Esophagus squamous epithelium (tissue), 5 donors: ENCODE measurements at places on chromosomes 3 and 15.

DNA sequence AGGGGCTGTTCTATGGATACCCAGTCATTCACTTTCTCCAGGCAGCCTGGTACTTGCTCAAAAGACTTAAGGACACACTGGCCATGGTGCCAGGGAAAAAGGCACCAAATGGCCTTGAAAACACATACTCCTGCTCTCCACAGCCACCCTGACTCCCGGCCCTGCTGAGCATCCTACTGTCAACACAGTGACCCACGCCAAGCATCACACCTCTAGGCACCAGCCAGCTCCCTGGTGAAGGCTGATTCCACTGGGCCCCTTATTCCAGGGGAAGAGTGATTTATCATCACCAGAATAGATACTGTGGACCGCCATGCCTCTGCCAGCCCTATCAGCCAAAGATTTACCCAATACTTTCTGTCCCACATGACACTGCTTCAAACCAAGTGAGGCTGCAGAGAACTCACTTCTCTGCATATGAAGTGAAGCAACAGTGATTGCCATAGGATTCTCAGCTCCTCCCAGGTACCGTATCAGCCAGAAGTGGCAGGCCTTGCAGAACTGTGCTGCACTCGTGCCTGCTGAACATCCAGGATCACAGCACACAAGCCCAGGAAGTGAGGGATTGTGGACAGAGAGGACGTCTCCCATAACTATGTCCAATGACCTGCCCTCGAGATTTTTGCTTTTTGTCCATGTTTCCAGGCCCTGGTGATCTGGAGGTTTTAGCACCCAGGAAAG, 63.7 kb downstream of the WHAMM start:
- no peak for DNase-seq

DNA sequence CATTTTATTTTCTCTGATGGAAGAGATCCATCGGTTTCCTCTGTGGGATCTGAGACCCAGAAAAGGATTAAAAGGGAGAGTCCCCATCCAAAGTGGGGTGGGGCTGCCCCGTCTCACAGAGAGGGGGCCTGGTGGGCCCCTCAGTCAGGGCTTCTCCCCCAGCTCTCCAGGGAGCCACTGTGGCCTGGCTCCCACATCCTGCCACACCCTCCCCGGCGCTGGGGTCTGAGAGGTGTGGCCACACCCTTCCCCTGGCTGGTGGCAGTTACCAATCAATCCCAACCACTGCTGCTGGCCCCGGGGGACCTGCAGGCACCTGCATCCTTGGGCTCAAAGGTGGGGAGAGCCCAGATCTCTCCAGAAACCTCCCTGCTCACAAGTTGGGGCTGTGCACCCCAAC, 161.8 kb upstream of the IQSEC1 start:
- DNase-seq: no peak

- DNase-seq: no peak
These were observed 58.3 kb downstream of the BOC start for GRCh38 chr3:113269661-113270060.

DNA sequence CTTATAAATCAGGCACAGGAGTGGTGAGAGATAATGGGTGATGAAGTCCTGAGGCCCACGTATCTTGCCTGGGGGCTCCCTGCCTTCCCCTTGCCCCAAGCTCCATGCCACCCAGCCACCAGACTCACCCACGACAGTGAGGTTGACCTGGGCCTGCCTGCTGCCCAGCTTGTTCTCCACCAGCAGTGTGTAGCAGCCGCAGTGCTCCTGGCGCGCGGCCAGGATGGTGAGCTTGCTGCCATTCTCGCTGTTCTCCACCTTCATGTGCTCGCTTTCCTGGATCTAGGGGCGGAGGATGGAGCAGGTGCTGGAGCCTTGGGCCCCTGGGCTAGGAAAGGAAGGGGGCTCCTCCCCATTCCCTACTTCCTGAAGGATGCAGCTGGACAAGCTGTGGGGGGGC, 79.1 kb upstream of the HACD2 start:
- no peak for DNase-seq

DNA sequence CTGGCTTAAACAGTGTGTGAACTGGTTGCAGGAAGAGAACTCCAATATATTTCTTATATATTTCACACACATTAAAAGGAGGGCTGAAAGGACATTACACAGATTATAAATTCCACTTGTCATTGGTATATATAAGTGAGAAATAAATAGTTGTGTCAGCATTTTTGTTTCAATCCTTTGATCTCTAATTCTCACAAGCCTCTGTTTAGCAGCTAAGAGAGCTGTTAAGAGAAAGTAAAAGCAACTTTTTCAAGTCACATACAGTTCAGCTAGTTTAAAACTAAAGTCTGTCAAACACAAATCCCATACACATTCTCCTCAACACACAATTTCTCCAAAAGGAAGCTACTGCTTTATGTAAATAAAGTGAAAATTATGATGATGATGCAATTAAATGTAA, 70.5 kb upstream of the CCDC39 start:
- no peak for DNase-seq

GRCh38 chr3:30044515-30044914, 561.9 kb upstream of the TGFBR2 start:
- DNase-seq: no peak
